ENCODE measurements at places on chromosomes 3 and 15.
A peak's percentile ranks its signal among the peaks of the same experiment; 100 is the strongest.

DNA sequence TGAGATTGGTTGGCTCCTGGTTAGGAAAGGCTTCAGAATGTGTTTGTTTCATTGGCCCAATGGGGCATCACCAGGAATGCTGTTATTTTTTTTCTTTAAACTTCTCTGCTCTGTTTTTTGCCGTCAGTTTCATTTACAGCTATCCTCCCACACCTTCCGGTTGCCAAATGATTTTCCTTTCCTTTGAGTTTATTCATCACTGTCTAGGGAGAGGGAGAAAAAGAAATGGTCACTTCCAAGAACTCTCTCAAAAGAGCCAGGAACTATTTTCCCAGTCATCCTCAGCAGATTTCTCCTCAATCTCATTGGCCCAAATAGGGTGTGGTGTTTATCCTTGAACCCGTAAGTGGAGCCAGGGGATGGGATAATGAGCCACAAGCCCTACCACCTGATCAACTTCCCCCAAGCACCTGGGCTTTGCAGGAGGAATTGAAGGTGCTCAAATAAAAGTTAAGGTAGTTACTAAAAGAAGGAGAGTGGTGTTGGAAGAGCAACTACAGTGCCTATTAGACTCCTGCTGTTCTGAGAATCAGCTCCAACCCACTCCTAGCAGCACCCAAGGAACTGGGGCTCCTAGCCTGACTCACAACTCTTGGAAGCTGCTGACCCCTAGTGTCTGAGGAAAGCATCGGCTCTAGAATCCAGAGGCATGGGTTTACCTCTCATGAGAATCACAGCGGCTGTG lies 183.8 kb upstream of the IL12A start:
- peak; percentile 72 for DNase-seq

- peak; percentile 19 for DNase-seq
These were observed 16.5 kb downstream of the HPS3 start for GRCh38 chr3:149145974-149146373.

DNA sequence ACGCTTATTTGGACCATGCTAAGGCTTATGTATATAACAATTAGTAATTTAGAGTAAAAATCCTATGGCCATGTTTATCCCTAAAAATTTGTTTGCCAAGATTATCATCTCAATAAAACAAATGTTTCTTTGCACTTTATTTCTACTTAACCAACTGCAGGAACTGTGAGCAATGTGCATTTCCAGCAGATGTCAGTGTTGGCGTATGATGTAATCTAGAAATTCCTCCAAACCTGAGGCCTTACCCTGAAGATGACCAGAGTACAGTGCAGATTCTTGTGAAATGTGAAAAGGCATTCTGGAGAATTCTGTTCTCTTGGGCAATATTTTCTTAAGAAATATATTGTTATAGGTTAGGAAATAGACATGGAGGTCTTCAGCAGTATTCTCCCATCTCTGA lies 205.9 kb downstream of the MBNL1 start:
- peak; percentile 39 for DNase-seq

DNA sequence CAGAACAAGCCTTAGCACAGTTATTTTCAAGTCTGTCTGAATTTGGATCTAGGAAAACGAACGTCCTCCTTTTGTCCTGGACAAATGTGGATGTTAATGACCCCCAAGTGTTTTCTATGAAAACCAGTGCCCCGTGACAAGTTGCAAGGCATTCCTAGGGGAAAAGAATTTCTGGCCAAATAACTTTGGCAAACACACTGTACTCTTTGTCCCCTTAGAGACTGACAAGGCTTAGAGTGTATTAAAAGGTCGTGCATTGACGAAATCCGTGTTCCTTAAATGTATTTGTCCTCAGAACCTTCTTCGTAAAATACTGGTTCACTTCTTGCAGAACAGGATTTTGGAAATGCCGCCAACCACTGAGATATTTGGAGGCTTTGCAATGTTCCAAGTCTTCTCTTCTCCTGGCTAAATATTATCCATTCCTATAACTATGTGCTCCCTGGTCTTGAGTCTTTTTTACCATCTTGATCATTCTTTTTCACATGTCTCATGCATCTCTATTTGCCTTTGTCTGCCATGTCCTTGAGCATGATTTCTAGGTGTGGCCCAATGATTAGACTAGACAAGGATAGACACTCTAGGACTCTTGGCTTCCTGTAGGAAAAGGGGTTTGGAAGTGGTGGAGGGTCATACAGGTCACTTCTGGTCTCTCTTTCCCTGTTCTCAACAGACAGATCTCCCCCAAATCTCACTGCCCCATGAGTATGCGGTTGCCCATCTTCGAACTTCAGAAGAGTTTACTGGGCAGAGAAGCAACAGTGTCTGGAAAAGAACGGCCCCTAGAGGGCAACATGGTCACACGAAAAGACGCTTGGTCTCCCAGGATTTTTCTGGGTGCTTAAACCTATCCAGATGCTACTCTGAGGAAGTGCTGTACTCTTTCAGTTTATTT lies 117.5 kb downstream of the EDEM1 start:
- peak; percentile 33 for DNase-seq

All from GM10248 (cell line).